ENCODE measurements at places on chromosomes 4 and X. TPM values are rescaled to one million over a fixed set of nuclear protein-coding genes. Genes with fewer than 3 reads are reported as not detected.

DNA sequence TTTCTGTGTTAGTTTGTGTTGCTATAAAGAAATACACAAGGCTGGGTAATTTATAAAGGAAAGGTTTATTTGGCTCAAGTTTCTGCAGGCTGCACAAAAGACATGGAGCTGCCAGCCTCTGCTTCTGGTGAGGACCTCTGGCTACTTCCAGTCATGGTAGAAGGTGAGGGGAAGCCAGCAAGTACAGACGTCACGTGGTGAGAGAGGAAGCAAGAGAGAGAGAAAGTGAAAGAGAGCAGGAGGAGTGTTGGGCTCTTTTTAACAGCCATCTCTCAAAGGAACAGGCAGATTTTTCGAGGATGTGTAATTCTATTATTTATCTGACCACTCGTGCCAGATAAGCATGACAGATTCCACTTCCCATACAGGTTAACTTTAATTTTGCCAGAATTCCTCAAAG, 1199.1 kb downstream of the ADGRL3 start:
- no peak for DNase-seq

DNA sequence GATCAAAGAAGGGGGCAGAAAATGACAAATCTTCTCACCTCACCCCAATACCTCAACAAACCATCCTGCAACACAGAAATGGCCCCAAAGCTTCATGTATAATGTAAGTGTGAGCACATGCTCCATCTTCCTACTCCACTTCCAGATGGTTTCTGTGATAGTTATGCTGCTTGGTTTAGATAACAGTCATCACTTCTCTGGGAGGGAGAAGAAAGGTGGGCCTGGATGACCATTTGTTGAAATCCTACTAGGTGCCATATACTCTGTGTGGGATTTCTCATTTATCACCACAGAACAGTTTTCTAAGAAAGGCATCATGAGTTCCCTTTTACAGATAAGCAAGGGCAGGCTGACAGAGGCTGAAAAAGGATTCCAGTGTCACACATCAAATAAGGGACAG, 31.3 kb upstream of the NXF3 start:
- DNase-seq: no peak

DNA sequence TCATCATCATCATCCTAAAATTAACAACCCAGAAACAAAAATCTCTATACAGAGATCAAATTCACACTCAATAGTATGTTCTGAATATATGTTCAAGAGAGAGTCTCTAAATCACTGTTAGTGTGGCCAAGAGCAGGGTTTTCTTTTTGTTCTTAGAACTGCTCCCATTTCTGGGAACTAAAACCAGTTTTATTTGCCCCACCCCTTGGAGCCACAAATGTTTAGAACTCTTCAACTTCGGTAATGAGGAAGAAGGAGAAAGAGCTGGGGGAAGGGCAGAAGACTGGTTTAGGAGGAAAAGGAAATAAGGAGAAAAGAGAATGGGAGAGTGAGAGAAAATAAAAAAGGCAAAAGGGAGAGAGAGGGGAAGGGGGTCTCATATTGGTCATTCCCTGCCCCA, 32.3 kb downstream of the CYBB start:
- DNase-seq: no peak

Gene SCFD2
- 34.3 TPM for total RNA-seq

DNA sequence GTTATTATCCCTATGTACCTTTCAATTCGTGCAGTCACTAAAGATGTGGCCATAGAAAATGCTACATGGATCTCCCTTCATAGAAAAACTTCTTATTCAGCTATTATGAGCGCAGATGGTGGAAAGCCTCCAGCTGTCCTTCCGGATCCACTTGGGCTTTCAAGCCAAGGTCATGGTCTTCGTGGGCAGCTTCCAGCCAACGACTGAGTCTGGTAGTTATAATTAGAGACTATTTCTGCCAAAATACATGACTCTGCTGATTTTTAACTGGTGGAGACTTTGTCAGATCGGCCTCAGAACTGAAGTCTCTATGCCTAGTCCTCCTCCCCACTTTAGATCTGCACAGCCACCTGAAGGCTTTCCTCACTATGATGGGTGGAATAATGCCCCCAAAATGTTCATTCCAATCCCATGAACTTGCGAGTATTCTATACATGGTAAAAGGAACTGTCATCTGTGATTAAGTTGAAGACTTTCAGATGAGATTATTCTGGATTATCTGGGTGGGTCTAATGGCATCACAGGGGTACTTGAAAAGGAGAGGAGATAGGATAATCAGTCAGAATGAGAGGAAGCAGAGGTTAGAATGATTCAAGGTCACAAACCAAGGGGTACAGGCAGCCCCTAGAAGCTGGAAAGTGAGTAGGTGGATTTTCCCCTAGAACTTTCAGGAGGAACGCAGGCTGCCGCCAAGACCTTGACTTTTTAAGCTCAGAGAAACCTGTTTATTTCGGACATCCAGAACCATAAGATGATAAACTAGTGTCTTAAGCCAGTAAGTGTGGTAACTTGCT, 171.1 kb upstream of the CXCL13 start:
- DNase-seq: no peak

- DNase-seq: no peak
These were observed 334.0 kb upstream of the NDST3 start for GRCh38 chr4:117700111-117700892.

DNA sequence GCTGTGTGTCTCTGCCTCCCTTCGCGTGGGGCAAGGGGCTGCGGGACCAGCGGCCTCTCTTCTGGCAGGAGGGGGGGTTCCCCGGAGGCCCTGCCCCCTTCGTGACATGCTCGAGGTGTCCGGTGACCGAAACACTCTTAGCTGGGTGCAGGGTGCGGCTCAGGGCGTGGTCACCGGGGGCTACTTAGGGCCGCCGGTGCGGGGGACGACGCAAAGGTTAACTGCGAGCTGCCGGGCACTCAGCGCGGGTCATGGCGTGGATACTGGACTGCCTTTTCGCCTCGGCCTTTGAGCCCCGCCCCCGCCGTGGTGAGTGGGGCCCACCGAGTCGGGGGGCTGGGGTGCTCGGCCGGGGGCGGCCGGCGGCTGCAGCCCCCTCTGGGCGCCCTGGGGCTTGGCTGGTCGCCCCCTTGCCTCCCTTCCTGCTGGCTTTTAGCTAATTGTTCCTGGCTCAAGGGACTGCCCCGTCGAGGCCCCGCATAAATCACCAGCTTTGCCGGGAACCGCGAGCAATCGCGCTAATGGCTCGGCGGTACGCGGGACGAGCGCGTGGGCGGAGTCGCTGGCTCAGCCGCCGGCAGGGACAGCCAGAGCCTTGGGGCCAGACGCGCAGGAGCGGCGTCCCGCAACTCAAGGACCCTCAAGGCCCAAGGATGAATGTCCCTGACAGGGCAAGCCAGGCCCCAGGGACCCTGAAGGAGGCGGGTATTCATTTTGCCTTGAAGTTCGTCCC, at the start of gene ARHGAP36:
Gene ARHGAP36, plus strand, starts transcription at position 211 of the 733 bp plus-strand sequence. CDS start 23,320 bp downstream, outside the sequence.
- peak; percentile 54 for DNase-seq

- DNase-seq: peak; percentile 3
These were observed 20.9 kb downstream of the HMGB3 start for GRCh38 chrX:151004085-151004484.

Gene CFAP99
- total RNA-seq: not detected
